Activated T-cell treated with anti-CD3 and anti-CD28 coated beads, Interleukin-2, amount 50 U/mL, for 72 hours (primary cell): ENCODE measurements at places on chromosomes 2 and 18. TPM values are rescaled to one million over a fixed set of nuclear protein-coding genes. Genes with fewer than 3 reads are reported as not detected.

GRCh38 chr2:181954538-181954883 lies 31.1 kb upstream of the PPP1R1C start:
- DNase-seq, result no peak

CDH7 gene
- total RNA-seq, result not detected

RAB10 gene
- 147 TPM for total RNA-seq

DNA sequence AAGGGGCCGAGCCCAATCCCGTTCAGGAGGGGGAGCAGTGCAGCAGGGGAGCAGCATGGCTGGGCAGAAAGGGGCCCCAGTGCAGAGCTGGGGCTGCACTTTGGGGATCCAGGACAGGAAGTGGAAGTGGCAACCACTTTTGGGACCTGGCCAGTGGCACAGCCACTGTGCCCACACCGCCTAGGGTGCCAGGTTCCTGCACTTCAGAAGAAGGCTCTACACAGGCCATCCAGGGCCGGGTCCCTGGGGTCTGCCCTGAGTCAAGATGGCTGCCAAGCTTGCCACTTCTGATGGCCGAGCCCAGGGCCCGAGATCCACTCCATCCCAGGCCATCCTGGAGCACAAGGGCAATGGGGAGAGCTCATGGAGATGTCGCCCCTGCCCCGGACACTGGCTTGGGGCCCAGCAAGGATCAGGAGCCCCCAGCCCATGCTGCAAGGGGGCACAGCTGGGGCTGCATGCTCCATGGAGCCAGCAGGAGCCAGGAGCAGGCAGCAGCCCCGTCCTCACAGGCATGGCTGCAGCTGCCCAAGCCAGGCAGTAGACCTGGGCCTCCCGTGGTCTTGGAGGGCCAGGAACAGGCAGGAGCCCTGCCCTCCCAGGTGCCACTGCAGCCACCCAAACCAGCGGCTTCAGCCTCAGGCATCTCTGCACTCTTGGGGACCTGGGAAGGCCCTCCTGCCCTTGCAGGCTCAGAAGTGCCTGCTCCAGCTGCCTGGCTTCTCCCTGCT lies 35.0 kb upstream of the ID2 start:
- no peak for DNase-seq

GRCh38 chr18:46294751-46295150 lies 190.6 kb downstream of the HAUS1 start:
- DNase-seq, result no peak

DNA sequence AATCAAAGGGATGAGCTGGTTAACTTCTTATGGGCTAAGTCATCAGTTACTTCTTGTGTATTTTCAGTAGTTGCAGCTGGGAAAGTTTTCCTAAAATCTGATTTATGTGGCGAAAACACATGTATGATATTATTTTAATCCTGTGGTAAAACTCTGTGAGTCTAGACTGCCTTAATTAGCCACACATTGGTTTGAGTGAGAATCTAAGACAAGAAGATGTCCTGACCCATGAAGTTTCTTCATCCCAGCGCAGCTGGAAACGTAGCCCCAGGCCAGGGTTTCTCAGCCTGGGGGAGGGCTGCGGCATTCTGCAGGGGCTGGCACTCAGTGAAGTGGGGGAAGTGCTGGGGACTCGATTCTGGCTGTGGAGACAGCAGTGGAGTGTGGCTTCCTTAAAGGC lies 44.7 kb upstream of the INHBB start:
- no peak for DNase-seq

ARHGAP25 gene
- 38.3 TPM for total RNA-seq

KCNJ3 gene
- not detected for total RNA-seq

- no peak for DNase-seq
These were observed 183.0 kb downstream of the PMAIP1 start for GRCh38 chr18:60082790-60083189.

ROCK1 gene
- total RNA-seq, result 67.5 TPM

GRCh38 chr2:88754585-88755320 lies 63.3 kb downstream of the RPIA start:
- peak; percentile 18 for DNase-seq

DNA sequence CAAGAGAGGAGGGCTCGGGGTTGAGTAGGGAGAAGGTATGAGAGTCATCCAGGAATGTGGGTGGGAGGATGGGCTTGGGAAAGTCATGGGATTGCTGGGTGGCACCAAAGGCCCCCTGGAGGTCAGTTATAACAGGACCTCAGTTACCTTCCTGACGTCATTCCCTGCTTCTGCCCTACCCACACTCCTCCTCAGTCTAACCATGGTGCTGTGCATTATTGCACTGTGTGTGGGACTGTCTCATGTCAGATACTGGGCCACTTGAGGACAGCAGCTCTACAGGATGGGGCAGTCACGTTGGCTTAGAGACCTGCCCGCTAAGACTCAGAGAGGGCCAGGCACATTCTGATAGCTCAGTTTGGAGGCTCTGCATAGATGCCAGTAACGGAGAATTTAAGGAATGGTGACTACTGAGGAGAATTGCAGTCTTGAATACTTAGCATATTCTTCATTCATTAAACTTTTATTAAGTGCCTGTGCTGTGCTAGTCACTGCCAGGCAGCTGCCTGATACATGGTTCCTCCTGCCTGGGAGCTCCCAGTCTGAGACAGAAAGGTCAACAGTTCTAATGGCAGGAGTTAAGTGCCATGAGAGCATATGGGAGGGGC lies 90.5 kb downstream of the LAMA3 start:
- no peak for DNase-seq

- DNase-seq, result no peak
These were observed 180.1 kb downstream of the TDRD15 start for GRCh38 chr2:21303876-21304275.

EGR4 gene
- 2.1 TPM for total RNA-seq

- no peak for DNase-seq
These were observed 83.2 kb downstream of the ASB1 start for GRCh38 chr2:238509903-238510302.

- DNase-seq, result no peak
These were observed 21.2 kb downstream of the TRAF3IP1 start for GRCh38 chr2:238341536-238341935.

- DNase-seq, result no peak
These were observed 218.6 kb downstream of the SH3RF3 start for GRCh38 chr2:109347626-109348025.

DNA sequence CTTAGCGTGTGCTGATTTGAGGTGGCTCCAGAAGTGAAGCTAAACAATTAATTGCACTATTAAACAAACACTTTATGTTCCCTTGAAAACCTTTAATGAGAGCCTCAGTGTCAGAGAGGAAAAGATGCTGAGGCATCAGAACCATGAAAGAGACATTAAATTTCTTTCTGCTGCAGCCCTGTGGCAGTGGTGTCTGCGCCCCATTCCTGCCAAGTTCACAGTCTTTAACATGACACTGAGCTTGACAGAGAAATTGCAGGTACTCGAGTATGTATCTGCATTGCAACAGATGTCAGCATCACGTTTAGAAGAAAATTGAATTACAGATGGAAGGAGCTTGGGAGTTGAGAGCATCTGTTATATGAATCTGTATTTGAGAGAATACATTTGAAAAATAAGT lies 111.3 kb upstream of the CREB1 start:
- no peak for DNase-seq

DNA sequence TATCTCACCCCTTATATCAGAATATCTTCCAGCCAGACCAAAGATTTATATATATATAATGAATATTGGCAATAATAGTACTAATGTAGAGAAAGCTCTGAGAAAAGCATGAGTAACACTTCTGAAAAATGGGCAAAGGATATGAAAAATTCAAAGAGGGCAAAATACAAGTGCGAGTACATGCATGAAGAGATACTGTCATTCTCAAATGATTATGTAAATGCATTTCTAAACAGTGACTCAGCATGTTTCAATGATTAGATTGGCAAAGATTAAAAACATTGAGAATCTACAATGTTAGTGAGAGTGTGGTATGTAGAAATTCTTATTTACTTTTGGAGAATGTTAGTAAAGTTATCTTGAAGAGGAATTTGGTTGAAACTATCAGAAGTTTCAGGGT lies 118.3 kb upstream of the NEDD4L start:
- no peak for DNase-seq

DNA sequence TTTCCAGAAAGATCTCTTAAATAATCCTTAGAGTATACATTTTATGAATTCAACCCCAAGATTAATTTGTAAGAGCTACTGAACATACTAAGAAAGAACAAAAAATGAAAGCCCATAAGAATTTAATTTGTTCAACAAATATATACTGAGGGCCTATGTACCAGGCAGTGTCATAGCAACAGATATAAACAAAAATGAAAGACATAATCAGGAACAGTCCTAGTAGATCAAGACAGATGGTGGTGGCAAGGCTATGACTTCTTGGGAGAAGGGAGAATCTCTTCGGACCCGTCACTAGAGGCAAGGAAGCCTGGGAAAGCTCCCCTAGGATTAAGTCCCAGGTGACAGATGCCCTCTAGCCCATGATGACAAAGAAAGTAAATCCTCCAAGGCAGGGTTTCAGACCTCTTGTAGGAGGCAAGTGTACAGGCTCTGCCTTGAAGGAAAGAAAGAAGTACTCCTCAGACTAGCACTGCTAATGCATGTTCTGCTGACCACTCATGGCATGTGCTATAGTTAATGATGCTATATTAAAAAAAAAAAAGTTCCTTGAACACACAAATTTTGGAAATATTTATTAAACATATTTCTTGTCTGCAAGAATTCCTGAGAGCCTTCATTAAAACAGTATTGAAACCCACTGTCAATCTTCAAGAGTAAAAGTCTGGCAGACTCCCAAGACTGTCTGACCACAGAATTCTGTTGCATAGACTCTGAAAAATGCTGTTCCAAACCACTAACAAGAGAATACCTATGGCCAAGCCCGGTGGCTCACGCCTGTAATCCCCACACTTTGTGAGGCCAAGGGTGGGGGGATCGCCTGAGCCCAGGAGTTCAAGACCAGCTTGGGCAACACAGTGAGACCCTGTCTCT lies 31.5 kb downstream of the NOL10 start:
- no peak for DNase-seq

DNA sequence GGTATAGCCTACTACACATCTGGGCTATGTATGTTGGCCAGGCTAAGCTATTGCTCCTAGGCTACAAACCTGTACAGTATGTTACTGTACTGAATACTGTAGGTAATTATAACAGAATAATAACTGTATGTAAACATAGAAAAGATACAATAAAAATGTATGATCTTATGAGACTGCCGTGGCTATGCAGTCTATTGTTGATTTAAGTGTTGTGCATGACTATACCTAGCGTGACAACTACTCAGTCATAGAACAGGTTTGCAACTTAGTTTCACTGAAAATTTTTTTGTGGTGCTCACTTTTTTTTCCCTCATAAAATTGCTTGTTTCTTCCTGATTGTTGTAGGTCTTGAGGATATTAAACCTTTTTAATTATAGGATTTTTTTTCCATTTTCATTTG lies 25.9 kb downstream of the KCMF1 start:
- DNase-seq, result no peak

- no peak for DNase-seq
These were observed 67.3 kb downstream of the CRACDL start for GRCh38 chr2:98868548-98869271.

MZT2B gene
- total RNA-seq, result 324 TPM

DNA sequence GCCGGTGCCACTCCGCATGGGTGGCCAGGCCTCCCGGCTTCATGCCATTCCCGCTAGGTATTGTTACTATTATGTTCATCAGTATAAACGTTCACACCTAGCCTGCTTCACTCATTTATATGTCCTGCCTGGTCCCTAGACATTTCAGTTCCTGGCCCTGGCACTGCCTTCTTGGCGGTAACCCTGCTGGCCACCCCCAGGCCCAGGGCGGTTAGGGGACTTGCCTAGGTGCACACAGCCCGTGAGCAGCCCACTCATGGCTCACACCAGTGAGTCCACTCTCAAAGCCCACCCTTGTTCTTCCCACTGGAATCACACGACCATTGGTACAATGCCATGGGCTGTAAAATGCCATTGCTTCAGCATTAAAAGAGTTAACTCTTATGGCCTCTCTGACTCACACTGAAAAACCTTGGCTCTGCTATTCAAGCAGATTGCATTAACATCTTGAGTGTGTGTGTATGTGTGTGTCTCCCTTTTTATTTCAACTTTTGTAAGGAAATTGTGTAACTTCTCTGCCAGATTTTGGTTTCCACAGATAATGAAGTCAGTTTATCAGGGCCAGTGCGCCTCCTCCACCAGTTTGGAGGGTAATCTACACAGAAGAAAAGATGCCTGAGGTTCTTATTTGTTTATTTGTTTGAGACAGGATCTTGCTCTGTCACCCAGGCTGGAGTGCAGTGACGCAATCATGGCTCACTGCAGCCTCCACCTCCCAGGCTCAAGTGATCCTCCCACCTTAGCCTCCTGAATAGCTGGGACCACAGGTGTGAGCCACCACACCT lies 74.2 kb downstream of the RAB31 start:
- no peak for DNase-seq

DNA sequence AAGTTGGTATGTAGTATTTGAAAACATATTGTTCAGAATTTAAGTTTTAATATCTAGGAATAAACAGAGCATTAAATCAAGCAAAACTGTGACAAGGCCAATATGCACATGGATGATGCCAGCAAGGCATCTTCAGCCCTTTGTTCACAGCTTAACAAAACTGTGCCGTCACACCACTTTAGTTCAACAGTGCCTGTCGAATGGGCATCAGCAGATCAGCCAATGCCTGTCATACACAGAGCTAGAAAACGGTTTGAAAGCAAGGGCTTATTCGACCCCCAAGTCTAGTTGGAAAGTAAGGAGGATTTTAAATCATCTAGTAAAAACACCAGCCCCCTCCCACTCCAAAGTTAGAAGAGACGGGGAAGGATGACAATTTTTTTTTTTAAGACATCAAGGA lies 16.7 kb downstream of the ZEB2 start:
- no peak for DNase-seq

GRCh38 chr2:64122358-64122757 lies 21.9 kb downstream of the PELI1 start:
- DNase-seq, result no peak

GRCh38 chr2:58427572-58428095 lies 186.5 kb upstream of the FANCL start:
- DNase-seq, result no peak

DNA sequence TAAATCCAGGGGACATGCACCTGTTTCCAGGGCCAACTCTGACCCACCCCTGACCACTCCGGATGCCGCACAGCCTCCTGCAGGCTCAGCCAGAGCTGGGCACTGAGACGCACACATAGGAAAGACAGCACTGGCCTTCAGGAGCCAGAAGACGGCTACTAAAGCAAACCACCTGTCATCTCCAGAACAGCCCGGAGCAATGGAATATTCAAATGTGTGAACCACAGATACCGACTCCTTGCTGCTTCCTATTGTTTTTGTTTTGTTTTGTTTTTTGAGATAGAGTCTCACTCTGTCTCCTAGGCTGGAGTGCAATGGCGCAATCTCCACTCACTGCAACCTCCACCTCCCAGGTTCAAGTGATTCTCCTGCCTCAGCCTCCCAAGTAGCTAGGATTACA lies 94.0 kb downstream of the LAMA1 start:
- DNase-seq, result no peak

- DNase-seq, result no peak
These were observed 217.2 kb downstream of the TMEM163 start for GRCh38 chr2:134501476-134502091.

- DNase-seq, result no peak
These were observed 84.5 kb upstream of the ARHGAP28 start for GRCh38 chr18:6644836-6645627.

DNA sequence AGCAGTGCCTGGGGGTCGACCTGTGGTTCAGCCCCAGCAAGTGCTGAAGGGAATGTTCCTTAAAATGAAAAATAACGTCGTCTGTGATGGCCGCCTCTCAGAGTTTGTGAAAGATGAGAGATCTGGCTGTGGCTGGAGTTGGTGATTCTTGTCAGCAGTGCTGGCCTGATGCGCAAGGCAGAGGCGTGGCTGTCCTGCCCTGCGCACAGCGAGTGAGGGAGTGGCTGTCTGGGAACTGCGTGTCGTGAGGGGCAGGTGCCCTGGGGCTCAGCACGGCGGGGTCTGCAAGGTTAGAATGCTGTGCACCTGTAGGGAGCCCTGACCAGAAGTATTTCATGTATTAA lies 8.8 kb downstream of the NFATC1 start:
- DNase-seq, result no peak
